ENCODE measurements at places on chromosomes 2 and 18.

- no peak for DNase-seq
These were observed 58.2 kb downstream of the ITGB6 start for GRCh38 chr2:160141912-160142311.

- DNase-seq: no peak
These were observed 1090.2 kb upstream of the PIK3C3 start for GRCh38 chr18:40864846-40865245.

DNA sequence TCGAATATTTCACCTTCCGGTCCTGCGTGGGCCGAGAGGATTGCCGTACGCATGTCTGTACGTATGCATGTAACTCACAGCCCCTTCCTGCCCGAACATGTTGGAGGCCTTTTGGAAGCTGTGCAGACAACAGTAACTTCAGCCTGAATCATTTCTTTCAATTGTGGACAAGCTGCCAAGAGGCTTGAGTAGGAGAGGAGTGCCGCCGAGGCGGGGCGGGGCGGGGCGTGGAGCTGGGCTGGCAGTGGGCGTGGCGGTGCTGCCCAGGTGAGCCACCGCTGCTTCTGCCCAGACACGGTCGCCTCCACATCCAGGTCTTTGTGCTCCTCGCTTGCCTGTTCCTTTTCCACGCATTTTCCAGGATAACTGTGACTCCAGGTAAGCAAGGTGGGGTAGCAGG, at the start of gene SERPINB5:
Gene SERPINB5, plus strand, starts transcription at position 291 of the 400 bp plus-strand sequence. CDS start 7,471 bp downstream, outside the sequence.
- DNase-seq: peak; percentile 74

DNA sequence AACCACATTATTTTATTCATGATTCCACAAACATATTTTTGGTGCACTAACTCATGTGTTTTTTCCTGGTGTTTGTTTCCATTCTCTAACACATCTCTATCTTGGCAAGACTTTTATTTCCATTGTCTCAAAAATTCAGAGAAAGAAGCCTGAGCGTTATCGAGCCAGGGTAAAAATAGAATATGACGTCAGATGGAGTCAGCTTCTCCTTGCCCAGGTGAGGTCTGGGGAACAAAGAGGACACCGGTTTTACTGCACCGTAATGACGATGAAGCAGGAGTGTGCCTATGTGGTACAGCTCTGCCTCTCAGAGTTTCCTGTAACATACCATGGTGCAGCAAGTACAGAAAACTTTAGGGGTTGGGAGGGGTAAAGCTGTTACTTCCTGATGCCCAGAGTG, 661.6 kb downstream of the PLCL1 start:
- no peak for DNase-seq

DNA sequence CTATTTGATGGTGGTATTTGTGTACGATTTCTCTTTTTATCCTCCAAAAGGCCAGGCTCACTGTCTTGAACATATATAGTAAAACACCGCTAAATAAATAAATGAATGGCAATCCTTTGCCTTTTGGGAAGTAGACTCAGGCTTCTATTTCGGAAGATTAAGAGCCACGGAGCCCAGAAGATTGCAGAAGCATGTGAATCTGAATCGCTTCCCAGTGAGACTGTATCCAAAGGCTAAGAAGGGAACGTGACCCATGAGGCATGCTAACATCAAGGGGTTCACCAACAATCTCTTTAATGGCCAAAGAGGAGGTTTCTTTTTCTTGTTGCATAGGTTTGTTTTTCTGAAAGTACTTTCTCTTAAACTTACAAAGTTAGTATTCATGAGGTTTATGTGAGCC, 70.0 kb upstream of the DNMT3A start:
- DNase-seq: no peak

DNA sequence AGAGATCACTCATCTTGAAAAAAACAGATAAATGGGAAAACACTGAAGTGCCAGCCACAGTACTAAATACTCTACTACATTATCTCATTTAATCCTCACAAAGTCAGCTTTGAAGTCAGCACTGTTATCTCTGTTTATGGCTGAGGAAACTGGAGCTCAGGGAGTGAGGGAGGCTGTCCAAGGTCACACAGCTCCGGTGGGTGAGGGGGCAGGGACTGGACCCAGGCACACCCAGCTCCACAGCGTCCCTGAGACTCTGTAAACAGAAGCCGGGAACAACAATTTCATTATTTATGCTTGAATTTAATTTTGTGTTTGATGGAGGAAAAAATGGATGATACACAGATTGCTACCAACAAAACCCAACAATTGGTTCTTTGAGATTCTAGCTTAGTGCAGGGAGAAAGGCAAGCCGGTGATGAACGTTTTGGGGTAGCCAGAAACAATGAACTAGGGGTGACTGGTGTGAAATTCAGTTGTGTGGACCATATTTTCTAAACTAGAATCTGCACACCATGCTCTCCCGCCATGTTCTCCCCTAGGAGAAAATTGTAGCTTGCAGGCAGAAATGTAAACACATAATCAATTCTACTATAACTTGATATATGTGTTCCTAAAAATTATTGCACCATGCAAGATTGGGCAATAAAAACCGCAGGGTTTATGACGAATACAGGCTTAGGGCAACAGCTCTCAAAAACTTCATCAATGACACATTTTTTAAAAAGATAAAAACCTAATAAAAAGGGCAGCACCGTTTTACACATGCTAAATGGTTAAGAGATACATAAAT, at the start of gene GREB1:
Gene GREB1, plus strand, starts transcription at position 768 of the 793 bp plus-strand sequence. CDS start 22,570 bp downstream, outside the sequence.
- DNase-seq: no peak

GRCh38 chr2:175404839-175405238, 223.3 kb upstream of the ATP5MC3 start:
- DNase-seq: no peak

GRCh38 chr18:32049393-32050171, 31.0 kb downstream of the RNF125 start:
- no peak for DNase-seq

DNA sequence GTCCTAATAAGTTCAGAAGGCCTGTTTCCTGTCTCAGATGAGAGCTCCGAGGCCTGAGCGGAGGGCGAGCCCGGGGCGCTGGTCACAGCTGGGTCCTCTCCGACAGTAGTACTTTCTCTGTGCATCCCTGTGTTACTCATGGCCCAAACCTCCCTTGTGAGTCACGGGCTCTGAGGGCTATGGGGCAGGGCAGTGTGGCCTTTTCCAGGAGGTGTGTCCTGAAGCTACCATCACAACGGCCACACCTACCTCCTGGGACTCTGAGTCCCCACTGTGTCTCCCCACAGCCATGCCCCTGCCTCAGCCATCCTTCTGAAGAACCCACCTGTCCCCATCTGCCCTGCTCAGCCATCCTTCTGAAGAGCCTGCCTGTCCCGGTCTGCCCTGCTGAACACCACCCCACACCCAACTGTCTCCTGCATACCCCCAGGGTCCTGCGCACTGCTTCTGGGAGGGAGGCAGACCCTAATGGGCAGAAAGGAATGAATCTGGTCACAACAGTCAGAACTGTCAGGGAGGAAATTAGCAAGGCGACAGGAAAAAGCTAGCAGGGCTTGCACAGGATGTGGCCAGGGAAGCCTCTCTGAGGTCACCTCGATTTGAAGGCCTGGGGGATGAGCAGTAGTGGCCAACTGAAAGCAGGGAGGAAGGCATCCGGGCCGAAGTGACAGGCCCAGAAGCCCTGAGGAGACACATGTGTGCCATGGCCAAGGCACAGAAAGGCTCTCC, 145.4 kb upstream of the RIOK3 start:
- no peak for DNase-seq

GRCh38 chr2:99879481-99879880, 262.9 kb downstream of the AFF3 start:
- no peak for DNase-seq

GRCh38 chr18:41034413-41034812, 920.6 kb upstream of the PIK3C3 start:
- no peak for DNase-seq

DNA sequence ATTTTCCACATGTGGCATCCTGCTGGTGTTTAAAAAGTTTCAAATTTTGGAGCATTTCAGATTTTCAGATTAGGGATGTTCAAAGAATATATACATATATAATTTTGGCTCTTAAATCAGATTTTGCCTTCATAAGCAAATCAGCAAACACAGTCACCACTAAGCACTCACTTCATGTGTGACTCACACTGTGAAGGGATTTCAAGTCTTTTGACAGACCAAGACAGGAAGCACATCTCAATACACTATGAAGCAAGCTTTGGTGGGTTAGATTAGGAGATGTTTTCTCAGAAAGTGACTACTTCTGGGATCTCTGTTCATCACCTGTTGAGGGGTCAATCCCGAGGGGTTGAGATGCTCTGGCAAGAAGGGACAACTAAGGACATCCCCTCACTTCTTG, 227.8 kb upstream of the RBBP8 start:
- no peak for DNase-seq

- DNase-seq: no peak
These were observed 85.5 kb downstream of the TANC1 start for GRCh38 chr2:159054032-159054334.

DNA sequence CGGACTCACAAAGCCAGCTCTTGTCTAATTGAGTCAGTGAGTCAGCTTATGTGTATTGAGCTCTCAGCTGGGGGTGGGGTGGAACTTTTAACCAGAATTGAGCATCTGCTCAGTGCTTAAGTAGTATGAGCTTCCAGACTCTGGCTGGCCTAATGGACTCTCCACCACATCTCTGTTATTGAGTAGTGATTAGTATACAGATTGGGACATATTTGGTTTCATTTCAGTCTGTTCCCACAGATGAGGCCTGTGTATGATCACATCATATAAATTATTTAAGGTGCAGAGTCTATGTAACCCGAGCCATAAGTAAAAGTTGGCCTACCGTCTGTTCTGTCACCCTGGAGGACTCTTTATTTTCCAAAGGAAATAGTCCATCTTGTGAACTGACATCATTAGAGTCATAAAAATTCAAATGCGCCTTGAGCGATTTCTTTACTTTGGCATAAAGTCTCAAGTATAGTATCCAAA, 152.1 kb downstream of the THSD7B start:
- no peak for DNase-seq

DNA sequence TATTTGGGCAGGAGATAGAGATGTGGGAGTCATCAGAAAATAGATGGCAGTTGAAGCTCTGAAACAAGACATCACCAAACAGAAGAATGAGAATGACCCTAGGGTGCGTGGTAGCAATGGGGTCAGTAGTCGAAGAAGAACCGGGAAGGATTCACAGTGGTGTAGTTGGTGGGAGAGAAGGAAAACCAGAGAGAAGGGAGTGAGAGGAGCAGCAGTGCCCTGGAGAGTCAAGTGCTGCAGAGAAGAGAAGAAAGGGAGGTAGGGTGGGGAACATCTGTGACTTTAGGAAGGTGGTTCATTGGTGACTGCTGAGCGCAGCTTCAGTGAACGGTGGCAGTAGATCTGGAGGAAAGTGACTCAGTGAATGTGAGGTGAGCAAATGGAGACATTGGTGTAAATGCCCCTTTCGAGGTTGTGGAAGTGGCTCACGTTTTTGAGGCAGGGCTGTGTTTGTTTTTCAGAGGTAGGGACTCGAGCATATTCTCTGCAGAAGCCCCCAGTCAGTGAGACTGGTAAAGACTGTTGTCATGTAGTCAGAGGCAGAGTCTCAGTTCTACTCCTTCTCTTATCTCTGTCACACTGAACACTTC, 36.4 kb downstream of the CDC42EP3 start:
- DNase-seq: no peak

DNA sequence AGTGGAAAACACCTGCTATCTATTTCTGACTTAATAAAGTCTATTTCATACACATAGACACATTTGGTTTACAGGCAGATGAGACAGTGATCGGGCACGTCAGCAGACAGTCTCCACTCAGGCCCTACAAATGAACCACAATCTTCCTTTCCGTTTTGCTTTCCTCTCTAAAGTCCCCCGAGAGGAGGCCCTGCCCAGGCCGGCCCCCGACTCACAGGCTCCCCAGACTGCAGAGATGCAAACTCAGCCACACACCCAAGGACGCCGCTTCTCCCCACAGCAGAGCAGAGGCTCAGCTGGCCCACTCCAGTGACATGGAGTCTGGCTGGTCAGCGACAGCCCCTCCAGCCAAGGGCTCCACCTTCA, 9.3 kb upstream of the MTERF4 start:
- DNase-seq: no peak

DNA sequence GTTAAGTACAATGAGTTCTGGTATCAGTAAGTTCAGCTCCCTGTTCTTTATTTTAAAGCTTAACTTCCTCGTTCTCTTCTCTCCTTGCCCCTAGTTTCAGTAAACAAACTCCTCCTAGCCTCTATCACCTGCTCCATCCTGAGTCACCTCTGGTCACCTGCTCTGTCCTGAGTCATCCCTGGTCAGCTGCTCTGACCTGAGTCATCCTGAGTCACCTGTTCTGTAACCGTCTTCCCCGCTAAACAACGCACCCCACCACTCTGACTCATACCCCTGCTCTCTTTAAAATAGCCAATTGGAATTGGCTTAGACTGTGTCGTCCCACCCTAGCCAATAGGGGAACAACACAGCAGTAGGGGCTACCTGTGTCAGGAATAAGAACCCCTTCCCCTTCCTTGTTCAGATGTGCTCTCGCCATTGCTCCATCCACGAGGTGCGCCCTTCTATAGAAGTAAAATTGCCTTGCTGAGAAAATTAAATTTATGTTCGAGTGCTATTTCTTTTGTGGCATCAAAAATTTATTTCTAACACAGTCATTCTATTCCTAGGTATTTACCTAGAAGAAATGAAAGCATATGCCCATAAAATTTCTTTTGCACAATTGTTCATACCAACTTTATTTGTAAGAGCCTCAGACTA, 24.9 kb upstream of the RMND5A start:
- DNase-seq: no peak

DNA sequence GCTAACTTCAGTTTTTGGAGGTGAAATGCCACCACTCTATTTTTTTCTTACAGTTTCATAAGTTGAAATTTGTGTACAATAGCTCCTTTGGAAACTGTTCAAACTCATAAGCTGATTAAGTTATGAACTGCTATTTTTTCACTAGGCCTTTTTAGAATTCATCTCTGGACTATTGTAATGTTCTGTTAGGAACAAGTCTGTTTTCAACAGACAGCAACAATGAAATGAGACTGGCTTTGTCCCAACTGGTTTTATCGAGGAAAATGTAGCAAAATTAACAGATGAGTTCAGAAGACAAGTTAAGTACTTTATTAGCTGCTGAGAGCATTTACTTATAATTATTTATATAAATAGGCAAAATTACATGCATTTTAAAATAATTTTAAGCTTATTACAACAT, 310.6 kb downstream of the ZNF804A start:
- no peak for DNase-seq

GRCh38 chr2:182128821-182129707, 143.4 kb downstream of the PPP1R1C start:
- DNase-seq: no peak

DNA sequence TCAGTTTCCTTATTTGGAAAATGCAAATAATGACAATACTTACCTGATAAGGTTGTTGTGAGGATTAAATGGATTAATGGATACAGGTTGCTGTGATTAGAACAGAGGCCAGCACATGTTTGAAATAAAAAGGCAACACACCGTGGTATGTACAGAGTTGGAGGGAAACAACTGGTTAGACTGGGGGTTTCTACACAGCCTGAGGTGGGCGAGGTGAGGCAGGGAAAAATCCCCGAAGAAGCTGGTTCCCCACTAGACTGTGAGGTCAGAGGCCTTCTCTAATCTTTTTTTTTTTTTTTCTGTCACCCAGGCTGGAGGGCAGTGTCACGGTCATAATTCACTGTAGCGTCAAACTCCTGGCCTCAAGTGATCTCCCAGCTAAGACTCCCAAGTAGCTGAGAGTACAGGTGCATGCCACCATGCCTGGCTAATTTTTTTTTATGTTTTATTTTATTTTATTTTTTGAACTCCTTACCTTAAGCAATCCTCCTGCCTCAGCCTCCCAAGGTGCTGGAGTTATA, 1.2 kb upstream of the E2F6 start:
- DNase-seq: no peak

- no peak for DNase-seq
These were observed 1071.7 kb downstream of the RPIA start for GRCh38 chr2:89763254-89763580.

All from NCI-H345 (cell line).